ENCODE measurements at places on chromosomes 16 and 17.

GRCh38 chr16:53041320-53042051 is 11.2 kb downstream of the CHD9NB start:
- no peak for DNase-seq

DNA sequence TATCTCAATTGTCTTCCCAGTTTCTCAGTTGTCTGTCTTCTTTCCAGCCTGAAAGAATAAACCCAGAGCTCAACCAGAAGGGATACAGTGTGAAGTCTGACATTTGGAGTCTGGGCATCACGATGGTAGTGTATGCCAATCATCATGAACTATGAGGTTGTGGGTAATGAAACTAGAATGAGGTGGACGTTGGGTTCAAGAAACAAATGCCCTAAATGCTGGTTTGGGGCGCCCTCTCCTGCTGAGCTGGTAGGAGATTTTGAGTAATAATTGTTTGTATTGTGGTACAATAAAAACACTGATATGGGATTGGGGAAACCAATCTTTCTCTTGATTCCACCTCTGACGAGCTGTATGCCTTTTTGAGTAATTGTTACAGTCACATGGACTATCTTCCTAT is 110.4 kb downstream of the MAP2K6 start:
- no peak for DNase-seq

- no peak for DNase-seq
Measured at GRCh38 chr17:19753661-19754463, 5.8 kb upstream of the ALDH3A1 start.

GRCh38 chr16:28092721-28093384 is 29.3 kb upstream of the GSG1L start:
- no peak for DNase-seq

- no peak for DNase-seq
Measured at GRCh38 chr16:58937661-58938060, 203.5 kb upstream of the GOT2 start.

DNA sequence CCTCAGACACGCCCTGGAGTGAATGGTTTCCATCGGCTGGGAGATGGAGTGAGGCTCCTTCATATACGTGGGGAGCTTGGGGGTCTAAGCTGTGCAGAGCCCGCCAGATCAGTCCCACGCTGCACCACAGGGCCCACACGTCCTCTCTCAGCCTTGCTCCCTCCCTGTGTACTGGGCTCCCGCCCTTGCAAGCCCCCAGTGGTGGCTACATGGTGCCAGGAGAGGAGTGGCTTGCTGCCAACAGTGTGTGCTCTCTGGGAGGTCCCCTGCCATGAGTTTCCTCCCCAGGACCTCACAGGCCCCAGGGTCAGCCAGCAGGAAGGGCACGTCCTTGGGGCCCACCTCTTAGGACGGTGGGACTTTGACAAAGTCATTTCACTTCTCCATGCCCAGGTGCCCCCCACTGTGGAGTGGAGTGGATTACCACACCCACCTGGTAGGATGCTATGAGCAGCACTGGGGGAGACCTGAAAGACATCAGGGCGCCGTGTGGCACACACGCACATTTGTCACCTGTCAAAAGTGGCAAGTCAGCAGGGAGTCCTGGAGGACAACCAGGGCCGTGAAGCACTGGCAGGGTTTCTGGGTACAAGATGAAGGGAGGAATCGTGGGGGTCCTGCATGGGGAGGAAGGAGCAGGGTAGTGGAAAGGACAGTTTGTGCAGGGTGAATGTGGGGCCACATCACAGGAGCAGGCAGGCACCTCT is 13.7 kb downstream of the SLC5A10 start:
- DNase-seq: no peak

DNA sequence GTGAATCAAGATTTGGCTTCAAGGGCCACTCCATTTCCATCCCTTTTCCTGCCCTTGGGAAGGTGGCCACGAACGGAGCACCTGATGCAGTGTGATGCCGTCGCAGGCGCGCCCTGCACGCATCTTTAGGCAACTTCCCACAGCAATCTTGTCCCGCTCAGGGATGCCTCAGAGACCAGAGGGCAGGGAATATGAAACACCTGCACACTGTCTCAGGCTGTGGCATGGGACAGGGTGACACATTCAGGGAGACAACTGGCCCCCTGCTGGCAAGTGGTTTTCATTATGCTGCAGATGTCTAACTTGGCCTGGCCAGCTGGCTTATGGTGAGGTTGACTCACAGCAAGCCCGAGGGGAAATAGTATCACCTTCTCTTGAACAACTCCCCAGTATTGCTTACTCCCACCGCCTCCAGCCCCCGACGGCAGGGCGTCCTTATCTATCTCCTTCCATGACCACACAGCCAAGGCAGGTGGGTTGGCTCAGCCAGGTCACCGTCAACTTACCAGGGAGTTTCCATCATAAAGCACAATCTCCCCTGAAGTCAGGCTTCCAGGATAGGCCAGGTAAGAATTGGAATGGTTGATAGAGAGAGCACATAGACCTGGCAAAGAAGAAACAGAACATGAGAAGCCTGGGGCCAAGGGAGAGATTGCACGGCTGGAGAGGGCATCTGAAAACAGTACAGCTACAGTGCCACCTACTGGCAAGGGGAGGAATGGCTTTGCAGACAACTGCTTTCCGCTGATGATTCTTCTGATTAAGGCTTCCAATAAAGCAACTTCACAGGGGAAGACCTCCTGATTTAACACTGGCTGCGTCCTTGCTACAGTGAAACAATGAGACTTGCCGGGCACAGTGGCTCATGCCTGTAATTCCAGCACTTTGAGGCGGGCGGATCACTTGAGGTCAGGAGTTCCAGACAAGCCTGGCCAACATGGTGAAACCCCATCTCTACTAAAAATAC is 21.1 kb downstream of the WIPI1 start:
- DNase-seq: peak; percentile 86

DNA sequence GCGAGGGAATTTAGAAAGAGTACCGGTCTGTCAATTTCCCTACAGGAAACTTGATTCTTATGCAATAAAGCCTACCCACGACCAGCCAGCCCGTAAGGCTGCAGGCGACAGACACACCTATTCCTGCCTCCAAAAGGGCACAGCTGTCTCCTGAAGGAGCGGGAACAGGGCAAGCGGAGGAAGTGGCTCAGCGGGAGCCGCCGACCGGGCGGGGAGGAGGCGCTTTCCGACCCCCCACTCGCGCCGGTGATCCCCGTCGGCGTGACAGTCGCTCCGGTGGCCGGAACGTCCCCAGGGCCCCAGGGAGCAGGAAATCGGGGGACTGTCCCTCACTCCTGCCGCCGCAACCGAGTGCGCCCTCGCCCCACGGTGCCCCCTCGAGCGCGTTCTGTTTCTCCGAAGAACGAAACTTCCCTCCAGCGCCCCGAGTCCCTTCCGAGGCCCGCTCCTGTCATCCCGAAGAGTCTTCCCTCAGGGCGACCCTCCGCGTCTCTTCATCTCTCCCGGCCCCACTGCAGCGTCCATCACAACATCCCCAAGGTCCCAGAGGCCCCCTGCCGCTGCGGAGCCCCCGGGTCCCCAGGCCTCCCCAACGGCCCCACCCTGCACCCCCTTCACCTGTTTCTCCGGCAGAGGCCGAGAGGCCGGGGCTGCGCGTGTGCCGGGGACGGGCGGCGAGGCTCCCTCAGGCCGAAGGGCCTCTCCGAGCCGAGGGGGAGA is 421 bp downstream of the STAT3 start:
- peak; percentile 21 for DNase-seq

GRCh38 chr17:73302189-73302588 is 9.6 kb downstream of the CDC42EP4 start:
- no peak for DNase-seq

GRCh38 chr16:8199390-8199789 is 390.9 kb downstream of the TMEM114 start:
- DNase-seq: no peak

DNA sequence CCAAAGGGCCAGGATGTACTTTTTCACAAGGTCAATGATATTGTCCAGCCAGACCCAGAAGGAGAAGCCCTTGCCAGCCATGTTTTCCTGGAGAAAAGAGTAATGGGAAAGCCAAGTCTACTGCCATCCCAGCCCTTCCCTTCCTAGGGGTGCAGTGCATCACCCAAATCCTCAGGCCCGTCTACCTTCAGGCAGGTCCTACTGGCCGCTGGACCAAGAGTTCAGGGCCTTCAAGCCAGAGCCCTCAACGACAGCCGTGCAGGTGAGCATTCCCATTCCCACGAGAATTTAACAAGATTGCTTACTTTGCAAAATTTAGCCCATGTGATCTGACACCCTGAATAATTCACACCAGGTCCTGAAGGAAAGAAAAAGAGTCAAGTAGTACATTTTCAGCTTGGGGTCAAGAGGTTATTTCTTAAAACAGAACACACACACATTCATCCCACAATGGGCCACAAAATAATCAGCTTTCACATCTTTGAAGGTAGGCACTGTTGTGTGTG is 35.0 kb downstream of the STAT5A start:
- DNase-seq: no peak

GRCh38 chr17:63150994-63151464 is 185.0 kb downstream of the TANC2 start:
- DNase-seq: no peak

Data from CD4-positive, alpha-beta T cell treated with Interleukin-1 beta for 1 hour (primary cell).